ENCODE measurements at places on chromosomes 3 and 15. TPM values are rescaled to one million over a fixed set of nuclear protein-coding genes. Genes with fewer than 3 reads are reported as not detected.
A peak's percentile ranks its signal among the peaks of the same experiment; 100 is the strongest.

- H3K27ac ChIP-seq: no peak overlapping the region
- peaks cover 1% of the 10 kb centered on the region for H3K4me1 ChIP-seq
These were observed 98.7 kb downstream of the CCNL1 start for GRCh38 chr3:157061265-157061664.

GRCh38 chr3:45489730-45490309 lies 101.4 kb downstream of the LARS2 start:
- H3K27me3 ChIP-seq: no peaks in the 10 kb centered on the region
- no peaks in the 10 kb centered on the region for H3K36me3 ChIP-seq
- no peak for DNase-seq
- no peak overlapping the region for H3K27ac ChIP-seq
- H3K4me1 ChIP-seq: no peaks in the 10 kb centered on the region

GRCh38 chr15:49215768-49216739 lies 46.0 kb downstream of the GALK2 start:
- no peaks in the 10 kb centered on the region for H3K27me3 ChIP-seq
- no peak overlapping the region for H3K27ac ChIP-seq
- no peak for DNase-seq
- H3K4me3 ChIP-seq: no peak overlapping the region
- no peaks in the 10 kb centered on the region for H3K36me3 ChIP-seq
- H3K4me1 ChIP-seq: no peaks in the 10 kb centered on the region

DNA sequence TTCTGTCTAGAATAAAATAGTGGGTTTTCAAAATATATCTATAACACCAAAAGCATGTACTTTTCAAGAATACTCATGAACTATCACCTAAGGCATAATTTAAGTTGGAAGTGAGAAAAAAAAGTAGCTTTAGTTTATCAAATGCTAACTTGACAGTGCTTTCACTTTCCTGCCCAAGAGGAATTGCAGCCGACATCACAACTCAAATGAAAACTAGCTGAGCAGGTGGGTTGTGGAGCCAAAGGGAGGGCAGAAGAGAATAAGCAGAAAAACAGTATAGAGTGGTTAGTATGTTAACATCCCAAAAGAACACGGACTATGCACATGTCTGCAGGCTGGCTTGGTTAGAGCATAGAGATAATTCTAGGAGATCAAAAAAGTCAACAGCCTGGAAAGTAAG lies 120.9 kb downstream of the NEDD4 start:
- no peak for DNase-seq
- no peak overlapping the region for H3K27ac ChIP-seq
- no peaks in the 10 kb centered on the region for H3K36me3 ChIP-seq
- no peak overlapping the region for H3K4me3 ChIP-seq
- H3K27me3 ChIP-seq: no peaks in the 10 kb centered on the region

GRCh38 chr3:153976891-153977554 lies 144.2 kb upstream of the ARHGEF26 start:
- DNase-seq: no peak
- H3K27ac ChIP-seq: no peak overlapping the region
- H3K27me3 ChIP-seq: no peaks in the 10 kb centered on the region

DNA sequence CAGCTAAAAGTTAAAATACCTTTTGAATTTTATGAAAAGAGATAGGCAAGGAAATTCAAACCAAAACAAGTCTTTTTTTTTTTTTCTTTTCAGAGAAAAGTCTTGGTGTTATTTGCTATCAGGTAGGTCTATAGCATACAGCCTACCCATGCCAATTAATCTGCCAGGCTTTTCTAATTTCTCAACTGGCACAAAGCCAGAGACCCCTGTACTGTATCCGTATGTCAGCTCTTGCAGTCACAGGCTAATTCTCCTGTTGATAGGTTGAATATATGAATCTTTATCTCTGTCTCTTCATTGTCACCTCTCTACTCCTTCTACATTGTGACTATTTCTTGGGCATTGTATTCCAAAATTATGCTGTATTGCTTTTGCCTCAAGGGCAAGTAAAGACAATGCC lies 133.4 kb downstream of the IL5RA start:
- no peaks in the 10 kb centered on the region for H3K36me3 ChIP-seq
- no peaks in the 10 kb centered on the region for H3K4me1 ChIP-seq
- H3K27ac ChIP-seq: no peak overlapping the region
- DNase-seq: no peak
- H3K27me3 ChIP-seq: no peaks in the 10 kb centered on the region

GRCh38 chr15:24678485-24678884 lies 2.9 kb downstream of the NPAP1 start:
- no peak overlapping the region for H3K27ac ChIP-seq
- H3K4me3 ChIP-seq: no peak overlapping the region
- DNase-seq: no peak
- no peaks in the 10 kb centered on the region for H3K27me3 ChIP-seq

GRCh38 chr3:133927540-133928066 lies 31.9 kb upstream of the RAB6B start:
- H3K27ac ChIP-seq: no peak overlapping the region
- no peaks in the 10 kb centered on the region for H3K27me3 ChIP-seq
- no peaks in the 10 kb centered on the region for H3K4me1 ChIP-seq
- H3K36me3 ChIP-seq: no peaks in the 10 kb centered on the region
- DNase-seq: peak; percentile 63
- peak overlapping the region; percentile 42 for H3K4me3 ChIP-seq

DNA sequence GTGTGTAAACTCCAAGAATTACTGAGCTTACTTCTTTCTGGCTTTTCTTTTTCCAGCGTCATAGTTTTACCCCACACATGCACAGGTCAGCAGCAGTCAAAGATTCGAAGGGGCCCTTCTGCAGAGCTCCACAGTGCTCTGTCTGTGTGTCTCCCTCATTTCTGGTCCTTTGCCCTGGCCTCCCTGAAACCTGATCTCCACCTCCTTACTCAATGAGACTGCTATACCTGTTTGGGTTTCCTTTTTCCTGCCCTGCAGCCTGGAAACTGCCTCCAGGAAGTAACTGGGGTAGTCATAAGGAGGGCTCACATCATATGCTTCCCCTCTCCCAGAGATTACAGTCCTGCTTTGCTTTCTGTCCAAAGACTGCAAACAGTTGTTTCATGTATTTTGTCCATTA lies 82.8 kb upstream of the TNIK start:
- no peak overlapping the region for H3K4me3 ChIP-seq
- no peak for DNase-seq
- H3K27ac ChIP-seq: no peak overlapping the region
- no peaks in the 10 kb centered on the region for H3K27me3 ChIP-seq

DNA sequence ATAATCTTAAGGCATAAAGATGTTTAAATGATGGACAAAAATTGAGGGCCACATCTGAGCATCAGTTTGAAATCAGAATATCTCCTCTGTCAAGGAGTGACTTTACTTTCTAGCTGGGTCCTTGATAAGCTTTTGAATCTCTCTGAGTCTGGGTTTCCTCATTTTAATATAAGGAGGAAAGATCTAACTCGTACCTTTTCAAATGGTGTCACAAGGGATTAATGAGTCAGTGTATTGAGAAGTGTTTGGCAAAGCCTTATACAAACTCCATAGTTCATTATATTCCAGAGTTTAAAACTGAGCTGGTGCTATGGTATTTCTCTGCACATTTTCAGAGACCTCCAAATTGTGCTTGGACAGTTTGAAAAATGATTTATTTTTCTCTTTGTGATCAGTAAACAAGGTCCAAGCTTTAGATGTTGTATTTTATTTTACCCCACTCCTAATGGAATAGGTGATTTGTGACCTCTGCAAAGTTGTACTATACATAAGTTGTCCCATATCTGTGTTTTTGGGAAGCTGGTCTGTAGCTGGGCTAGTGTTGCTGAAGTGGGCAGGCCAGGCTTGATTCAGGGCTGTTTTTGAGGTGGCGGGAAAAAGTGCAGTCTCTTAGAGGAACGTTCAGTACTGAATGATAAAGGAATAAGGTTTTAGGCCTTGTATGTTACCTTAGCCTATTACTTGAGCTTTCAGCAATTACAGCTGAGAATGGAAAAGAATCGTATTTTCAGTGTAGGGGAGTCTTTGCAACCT lies 5.6 kb downstream of the FNDC3B start:
- H3K4me3 ChIP-seq: no peak overlapping the region
- no peak overlapping the region for H3K27ac ChIP-seq
- no peaks in the 10 kb centered on the region for H3K36me3 ChIP-seq
- DNase-seq: no peak
- H3K27me3 ChIP-seq: no peaks in the 10 kb centered on the region
- H3K4me1 ChIP-seq: no peaks in the 10 kb centered on the region

- H3K27ac ChIP-seq: no peak overlapping the region
- H3K4me3 ChIP-seq: no peak overlapping the region
- no peaks in the 10 kb centered on the region for H3K4me1 ChIP-seq
- no peak for DNase-seq
These were observed 71.9 kb downstream of the CADPS start for GRCh38 chr3:62803276-62803675.

GRCh38 chr3:184260724-184261269 lies 556 bp downstream of the CAMK2N2 start:
- peak overlapping the region; percentile 42 for H3K4me3 ChIP-seq
- H3K27ac ChIP-seq: no peak overlapping the region
- H3K4me1 ChIP-seq: no peaks in the 10 kb centered on the region
- DNase-seq: peak; percentile 45

- H3K4me3 ChIP-seq: no peak overlapping the region
- no peaks in the 10 kb centered on the region for H3K4me1 ChIP-seq
- H3K27me3 ChIP-seq: no peaks in the 10 kb centered on the region
- H3K36me3 ChIP-seq: no peaks in the 10 kb centered on the region
- DNase-seq: peak; percentile 88
These were observed 50.6 kb upstream of the BNIP2 start for GRCh38 chr15:59739557-59740186.

GRCh38 chr15:29670998-29671981 lies 151.0 kb downstream of the TJP1 start:
- H3K4me3 ChIP-seq: peak overlapping the region; percentile 47
- DNase-seq: peak; percentile 66
- peak overlapping the region; percentile 69 for H3K27ac ChIP-seq
- H3K36me3 ChIP-seq: no peaks in the 10 kb centered on the region
- H3K4me1 ChIP-seq: no peaks in the 10 kb centered on the region

GRCh38 chr3:144652573-144652972 lies 681.0 kb downstream of the DIPK2A start:
- no peak for DNase-seq
- H3K4me3 ChIP-seq: no peak overlapping the region
- no peaks in the 10 kb centered on the region for H3K4me1 ChIP-seq

DNA sequence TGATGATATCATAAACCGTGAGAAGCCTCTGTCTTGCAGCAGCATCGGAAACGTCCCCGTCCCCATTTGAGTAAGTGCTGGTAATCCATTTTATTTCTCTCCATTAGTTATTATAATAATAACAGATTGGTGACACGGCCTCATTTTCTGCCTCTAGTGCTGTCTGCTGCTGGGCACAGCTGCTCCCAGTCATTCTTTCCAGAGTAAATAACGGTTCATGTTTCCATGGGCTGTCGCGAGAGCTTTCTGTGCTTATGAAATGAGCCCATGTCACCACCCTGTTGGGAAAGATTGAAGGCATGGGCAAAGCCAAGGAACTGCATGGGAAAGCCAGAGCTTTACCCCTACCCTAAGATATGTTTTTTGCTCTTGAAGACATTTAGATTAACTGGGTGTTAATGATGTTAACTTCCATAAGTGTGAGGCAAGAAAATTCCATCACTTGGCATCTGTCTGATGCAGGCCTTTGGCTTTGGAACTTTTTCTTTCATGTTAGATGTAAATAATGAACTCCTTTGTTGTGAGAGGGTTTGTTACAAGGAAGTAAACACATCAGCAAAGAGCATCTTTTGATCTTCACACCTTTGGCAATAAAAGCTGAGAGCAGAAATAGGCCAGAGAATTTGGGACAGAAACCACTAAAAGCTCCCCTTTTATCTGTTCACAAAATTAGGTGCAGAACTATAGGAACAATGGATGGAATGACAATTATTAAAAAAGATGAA lies 141.8 kb downstream of the FILIP1L start:
- DNase-seq: no peak
- H3K4me1 ChIP-seq: no peaks in the 10 kb centered on the region
- no peaks in the 10 kb centered on the region for H3K27me3 ChIP-seq
- no peak overlapping the region for H3K27ac ChIP-seq

- no peaks in the 10 kb centered on the region for H3K36me3 ChIP-seq
- no peak overlapping the region for H3K27ac ChIP-seq
- H3K4me1 ChIP-seq: peaks cover 5% of the 10 kb centered on the region
- no peak for DNase-seq
These were observed 3.3 kb downstream of the CRYGS start for GRCh38 chr3:186540835-186541226.

DNA sequence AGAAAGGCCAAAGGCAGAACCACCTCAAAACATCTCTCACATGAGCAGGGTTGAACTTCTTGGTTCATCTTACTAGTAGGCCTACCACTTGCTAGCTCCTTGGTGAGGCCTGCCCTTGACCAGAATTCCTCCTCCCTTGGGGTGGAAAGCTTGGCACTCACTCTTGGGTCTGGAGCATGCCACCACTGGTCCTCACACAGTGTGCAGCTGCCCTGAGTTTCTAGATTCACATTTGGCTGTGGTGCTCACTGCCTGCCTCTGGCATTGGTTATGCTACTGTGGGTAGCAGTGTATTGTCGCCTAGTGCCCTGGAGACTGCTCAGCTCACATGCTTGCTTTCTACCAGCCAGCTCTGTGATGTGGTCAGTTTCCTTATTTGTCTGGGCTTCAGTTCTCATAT lies 23.7 kb downstream of the OXNAD1 start:
- H3K27ac ChIP-seq: no peak overlapping the region
- H3K4me1 ChIP-seq: peaks cover 7% of the 10 kb centered on the region
- H3K36me3 ChIP-seq: no peaks in the 10 kb centered on the region
- DNase-seq: no peak
- H3K4me3 ChIP-seq: no peak overlapping the region

- no peaks in the 10 kb centered on the region for H3K4me1 ChIP-seq
- H3K27ac ChIP-seq: no peak overlapping the region
- H3K4me3 ChIP-seq: no peak overlapping the region
- DNase-seq: no peak
- H3K36me3 ChIP-seq: no peaks in the 10 kb centered on the region
These were observed 302.9 kb upstream of the ARHGEF26 start for GRCh38 chr3:153818338-153818737.

DNA sequence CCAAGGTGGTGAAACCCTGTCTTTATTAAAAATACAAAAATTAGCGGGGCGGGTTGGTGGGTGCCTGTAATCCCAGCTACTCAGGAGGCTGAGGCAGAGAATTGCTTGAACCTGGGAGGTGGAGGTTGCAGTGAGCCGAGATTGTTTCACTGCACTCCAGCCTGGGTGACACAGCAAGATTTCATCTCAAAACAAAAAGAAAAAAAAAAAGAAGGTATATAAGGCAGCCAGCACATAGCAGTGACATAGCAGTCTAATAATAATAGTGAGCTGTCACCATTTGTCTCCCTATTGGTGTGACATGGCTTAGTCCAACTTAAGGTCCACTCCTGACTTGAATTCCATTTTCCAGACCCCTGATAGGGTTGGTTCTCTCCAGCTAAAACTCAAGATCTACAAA lies 8.8 kb upstream of the LACTB start:
- H3K4me3 ChIP-seq: no peak overlapping the region
- H3K36me3 ChIP-seq: no peaks in the 10 kb centered on the region
- H3K4me1 ChIP-seq: peaks cover 4% of the 10 kb centered on the region
- no peak overlapping the region for H3K27ac ChIP-seq
- no peak for DNase-seq
- H3K27me3 ChIP-seq: no peaks in the 10 kb centered on the region

GRCh38 chr3:105398437-105398836 lies 31.7 kb downstream of the ALCAM start:
- H3K36me3 ChIP-seq: no peaks in the 10 kb centered on the region
- H3K4me3 ChIP-seq: no peak overlapping the region
- H3K4me1 ChIP-seq: no peaks in the 10 kb centered on the region
- H3K27ac ChIP-seq: no peak overlapping the region
- no peaks in the 10 kb centered on the region for H3K27me3 ChIP-seq
- no peak for DNase-seq

HES1 gene
- 22.9 TPM for total RNA-seq

LINGO1 gene
- total RNA-seq: 0.42 TPM

EMC7 gene
- 47.4 TPM for total RNA-seq

CHRNA5 gene
- total RNA-seq: 0.44 TPM

KNG1 gene
- 451 TPM for total RNA-seq

Data from right lobe of liver (tissue), 6 donors.